ENCODE measurements at places on chromosomes 4 and X.

DNA sequence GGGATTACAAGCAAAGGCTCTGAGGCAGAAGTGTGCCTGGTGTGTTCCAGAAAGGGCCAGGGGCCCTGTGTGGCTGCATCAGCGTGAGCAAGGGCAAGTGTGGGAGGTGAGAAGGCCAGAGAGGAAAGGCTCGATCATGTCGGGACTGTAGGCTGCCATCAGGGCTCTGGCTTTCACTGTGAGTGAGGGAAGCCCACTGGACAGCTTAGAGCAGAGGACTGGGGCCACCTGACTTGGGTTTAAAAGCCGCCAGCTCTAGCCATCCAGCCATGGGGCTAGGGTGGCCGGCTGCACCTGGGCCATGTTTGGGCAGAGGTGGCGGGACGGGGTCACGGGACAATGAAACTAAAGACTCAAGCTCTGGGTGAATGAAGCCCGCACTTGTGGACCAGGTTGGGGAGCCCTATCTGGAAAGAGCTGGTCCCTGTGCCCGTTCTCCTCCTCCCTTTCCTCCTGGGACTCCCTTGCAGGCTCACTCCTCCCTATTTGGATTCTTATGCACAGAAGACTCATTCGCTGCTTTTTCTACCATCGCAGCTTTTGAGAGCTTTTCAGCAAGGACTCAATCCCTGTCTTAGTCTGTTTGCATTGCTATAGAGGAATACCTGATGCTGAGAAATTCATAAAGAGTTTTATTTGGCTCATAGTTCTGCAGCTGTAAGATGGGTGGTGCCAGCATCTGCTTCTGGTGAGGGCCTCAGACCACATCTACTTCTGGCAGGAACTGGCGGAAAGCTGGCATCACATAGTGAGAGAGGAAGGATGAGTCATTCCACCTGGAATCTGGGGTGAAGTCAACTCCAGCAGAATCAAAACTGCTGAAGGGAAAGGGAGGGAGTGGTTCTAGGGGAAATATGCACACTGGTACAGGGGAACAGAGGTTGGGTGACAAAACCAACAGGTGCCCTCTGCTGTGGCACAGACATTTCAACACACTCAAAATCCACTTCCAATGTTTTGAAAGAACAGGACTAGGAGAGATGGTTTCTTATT lies 15.3 kb downstream of the CTAG1B start:
- no peak for DNase-seq

DNA sequence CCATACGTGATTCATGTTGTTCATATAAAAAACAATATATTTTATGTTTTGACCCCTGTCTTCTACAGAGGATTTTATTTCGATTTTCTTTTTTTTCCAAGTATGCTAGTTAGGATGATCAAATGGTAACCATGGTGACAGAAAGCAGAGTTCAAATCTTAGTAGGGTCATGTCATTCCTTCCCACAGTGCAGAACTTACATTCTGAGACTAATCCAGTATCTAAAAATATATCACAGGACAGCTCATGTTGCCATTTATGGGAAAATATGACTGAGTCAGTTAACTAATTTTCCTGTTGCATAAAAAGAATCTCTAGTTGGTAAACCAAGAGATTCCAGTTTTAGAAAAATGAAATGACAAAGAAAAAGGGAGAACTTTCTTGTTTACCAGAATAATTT lies 209.5 kb downstream of the PARM1 start:
- DNase-seq, result no peak

DNA sequence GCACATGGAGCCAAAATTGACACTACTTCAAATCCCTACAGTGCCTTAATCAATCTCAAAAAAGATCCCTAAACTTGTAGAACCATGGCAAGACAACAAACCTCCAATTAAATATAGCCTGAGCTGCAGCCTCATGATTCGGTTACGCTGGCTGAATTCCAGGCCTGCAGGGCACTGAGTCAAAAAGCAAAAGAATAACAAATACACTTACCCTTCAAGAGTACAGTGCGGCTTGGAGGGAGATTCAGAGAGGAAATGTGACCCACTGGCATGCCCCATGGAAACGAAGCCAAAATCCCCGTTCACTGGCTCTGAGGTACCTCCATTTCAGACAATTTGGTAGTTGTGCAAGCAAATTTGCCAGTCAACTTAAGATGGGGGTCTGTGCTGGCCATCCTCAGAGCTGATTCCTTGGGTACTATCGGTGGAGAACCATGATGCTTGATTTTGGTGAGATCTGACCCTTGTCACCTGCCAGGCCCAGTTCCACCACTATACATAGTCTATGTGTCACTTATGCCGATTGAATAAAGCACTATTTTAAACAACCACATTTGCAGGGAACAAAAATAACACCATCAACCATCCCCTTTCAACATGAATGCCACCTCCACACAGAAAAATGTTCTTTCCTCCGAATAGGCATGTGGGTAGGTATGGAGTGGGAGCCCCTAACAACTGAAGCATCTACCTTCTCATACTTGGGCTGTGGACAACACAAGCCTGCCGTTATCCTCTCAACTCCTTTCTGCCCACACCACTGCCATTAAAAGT lies 2.1 kb downstream of the C4orf54 start:
- no peak for DNase-seq

DNA sequence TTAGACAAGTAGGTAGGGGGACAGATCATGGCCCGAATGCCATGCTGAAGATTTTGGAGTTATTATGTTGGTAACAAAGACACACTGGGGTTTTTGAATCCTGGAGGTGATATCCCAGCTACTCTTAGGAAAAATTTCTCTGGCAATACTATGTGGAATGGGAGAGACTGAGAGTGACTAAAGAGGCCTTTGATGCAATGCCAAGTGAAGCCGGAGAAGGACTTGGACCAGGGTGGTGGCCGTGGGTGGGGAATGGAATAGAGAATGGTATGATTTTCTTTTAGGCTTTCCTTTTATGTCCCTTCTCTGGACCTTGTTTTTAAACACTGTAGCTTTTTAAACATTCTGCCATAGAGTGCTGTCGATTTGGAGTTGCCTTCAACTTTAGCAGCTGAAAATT lies 141.6 kb downstream of the DCLK2 start:
- DNase-seq, result no peak

GRCh38 chr4:83604321-83604720 lies 68.4 kb downstream of the GPAT3 start:
- no peak for DNase-seq

DNA sequence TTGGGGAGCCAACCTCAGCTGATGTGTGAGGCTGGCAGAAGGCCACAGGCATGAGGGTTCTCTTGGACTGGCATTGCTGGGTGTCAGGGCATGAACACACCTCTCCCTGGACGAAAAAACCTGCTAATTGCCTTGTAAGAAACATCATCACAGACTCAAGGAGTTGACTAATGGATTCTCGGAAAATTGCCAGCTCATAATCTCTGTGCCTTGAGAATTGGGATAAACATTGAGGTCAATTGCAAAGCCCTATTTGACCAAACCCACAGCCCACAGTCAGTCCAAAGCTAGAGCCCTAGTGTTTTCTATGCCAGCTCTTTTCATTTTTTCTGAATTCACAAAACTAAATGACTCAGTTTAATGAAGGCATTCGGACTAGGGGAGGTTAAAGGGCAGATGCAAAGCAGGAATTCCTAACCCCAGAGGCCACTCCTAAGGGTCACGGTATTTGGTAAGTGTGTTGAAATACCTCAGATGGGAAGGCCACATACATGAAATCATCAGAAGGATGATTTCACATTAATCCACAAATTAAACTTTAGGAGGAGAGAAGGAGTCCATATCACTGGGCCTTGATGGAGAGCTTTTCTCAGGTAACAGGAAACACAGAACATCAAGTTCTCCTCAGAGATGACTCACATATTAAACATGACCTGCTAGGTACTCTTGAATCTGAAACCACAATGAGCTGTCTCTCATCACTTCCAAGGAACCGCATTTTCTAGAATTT lies 39.0 kb upstream of the RASL11B start:
- no peak for DNase-seq
